ENCODE measurements at places on chromosomes 7 and 10.
A peak's percentile ranks its signal among the peaks of the same experiment; 100 is the strongest.

- no peak for DNase-seq
Measured at GRCh38 chr10:794382-794956, 105.0 kb upstream of the DIP2C start.

GRCh38 chr7:47557694-47558670 lies 23.9 kb downstream of the TNS3 start:
- no peak for DNase-seq

DNA sequence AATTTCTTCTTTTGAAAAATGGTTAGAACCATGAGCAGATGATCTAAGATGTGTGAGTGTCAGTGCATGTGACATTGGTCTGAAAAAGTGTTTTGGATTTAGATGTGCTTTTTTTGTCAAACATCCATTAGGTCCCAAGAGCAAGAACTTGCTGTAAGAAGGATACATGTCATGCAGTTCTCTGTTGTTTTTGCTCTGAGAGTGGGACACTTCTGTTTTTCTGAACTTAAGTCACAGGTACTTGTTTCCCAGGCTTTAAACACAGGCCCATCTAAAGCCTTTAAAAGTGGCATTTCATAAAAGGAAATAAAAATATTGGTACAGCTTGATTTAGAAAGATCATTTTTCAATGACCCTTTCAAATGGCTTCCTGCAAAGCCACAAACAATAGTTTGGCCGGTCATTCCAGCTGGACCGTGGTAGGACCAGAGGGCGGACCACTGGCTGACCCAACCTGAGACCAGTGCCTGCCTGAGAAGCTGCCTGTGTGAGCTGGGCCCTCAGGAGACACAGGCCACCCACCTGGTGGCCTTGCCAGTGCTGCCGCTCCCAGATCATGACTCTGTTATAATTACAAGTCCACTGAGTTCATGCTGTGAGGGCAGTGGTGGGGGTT lies 92.7 kb downstream of the EEPD1 start:
- DNase-seq, result no peak

- DNase-seq, result no peak
Measured at GRCh38 chr10:21368728-21369425, 156.6 kb downstream of the SKIDA1 start.

DNA sequence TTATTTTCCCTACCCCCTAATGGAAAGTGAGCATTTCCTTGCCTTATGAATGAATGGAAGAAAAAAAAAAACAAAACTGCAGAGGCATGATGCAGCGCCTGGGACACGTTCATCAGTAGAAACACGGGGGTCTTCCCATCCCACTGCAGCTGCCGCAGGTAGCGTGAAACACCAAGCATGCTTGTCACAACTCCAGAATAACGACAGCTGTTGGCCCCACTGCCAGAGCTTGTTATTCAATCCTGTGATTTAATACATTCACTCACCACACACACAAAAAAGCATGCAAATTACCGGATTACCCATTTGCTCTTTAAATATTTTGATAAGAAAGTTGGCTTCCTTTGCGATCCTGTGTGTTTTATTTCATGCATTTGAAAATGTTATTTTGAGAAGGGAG lies 48.4 kb upstream of the GNA12 start:
- DNase-seq, result no peak

GRCh38 chr7:129801882-129802281 lies 150.9 kb downstream of the UBE2H start:
- no peak for DNase-seq

- no peak for DNase-seq
Measured at GRCh38 chr10:101906586-101907183, 63.1 kb upstream of the KCNIP2 start.

DNA sequence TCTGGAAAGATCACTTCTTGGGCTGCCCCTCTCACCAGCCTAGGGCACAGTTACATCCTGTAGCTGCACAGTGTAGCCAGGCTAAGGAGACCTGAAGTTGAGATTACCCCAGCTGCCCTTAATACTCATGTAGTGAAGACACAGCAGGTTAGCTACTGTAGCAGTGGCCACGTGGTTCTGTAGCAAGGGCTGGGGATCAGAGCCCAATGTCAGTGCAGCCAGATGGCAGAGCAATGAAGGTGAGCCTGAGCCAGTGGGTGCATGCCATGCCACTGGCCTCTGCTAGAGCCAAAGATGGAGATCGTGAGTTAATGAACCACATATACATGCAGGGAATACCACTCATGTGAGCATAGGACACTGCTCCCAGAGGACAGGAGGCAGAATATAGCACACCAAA lies 15.5 kb downstream of the AMPH start:
- DNase-seq, result no peak

- DNase-seq, result no peak
Measured at GRCh38 chr7:78472519-78472918, 673.9 kb downstream of the PHTF2 start.

DNA sequence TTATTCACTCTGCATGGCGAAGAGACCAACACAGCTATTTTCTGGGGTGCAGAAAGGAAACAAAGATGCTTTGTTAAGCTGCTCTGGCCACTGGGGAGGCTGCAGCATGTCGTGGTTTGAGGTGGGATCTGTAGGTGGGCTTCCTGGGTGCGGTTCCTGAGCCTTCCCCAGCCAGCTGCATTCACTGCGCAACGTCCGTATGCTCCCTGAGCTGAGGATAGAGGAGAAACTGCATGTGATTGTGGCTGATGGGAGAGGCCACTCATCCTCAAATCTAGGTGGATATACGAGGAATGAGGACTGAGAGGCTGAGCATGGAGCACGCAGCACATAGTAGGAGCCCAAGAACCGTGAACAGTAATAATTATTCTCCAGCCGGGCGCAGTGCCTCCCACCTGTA lies 9.9 kb upstream of the DNAAF5 start:
- no peak for DNase-seq

DNA sequence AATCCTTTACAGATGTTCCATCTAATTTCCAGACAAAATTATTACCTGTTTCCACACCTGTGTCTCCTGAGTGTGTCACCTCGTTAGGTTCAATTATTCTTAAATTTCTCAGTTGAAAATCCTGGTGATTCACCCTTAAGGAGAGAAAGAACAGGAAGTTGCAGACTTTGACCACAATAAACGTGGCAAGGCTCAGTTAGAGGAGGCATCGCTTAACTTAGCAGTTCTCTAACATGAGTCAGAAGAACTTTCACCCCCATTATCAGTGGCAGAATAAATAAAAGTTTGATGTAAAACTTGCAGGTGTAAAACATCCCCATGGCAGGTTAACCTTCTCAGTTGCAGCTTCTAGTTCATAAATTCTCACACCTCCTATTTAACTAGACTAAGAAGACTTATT lies 8.3 kb downstream of the XPNPEP1 start:
- DNase-seq, result no peak

- DNase-seq, result no peak
Measured at GRCh38 chr10:95280637-95281036, 10.2 kb downstream of the PDLIM1 start.

GRCh38 chr10:3231951-3232730 lies 59.6 kb upstream of the PITRM1 start:
- no peak for DNase-seq

DNA sequence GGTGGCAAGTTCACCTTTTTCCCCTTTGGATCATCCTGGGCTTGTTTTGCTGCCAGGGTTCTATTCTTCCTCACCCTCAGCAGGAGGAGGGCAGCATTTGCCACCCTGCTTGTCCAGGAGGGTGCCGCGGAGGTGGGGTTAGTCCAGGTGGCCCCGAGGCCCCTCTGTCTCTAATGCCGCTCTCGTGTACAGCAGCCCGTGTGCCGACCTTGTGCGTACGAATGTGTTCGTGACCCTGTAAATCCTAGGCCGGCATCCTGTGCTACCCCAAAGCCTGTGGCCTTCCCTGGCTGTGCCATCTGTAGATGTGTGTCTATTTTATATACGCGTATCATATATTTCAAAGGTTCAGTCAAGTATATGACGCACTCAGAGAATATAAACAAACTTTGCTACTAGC lies 10.6 kb downstream of the IQCE start:
- DNase-seq, result no peak

DNA sequence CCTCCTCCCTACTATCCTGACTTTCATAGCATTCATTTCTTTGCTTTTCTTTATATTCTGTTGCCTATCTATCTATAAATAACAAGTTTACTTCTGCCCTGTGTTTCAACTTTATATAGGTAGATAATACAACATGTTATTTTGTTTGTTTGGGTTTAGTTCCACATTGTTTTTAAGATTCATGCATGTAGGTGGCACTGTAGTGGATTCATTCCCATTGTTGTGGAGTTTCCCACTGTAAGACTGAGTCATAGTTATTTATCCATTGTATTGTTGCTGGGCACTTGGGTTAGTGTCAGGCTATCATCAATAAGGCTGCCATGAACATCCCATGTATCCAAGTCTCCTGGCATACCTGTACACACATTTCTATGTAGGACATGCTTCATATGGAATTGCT lies 127.7 kb downstream of the ARHGAP22 start:
- no peak for DNase-seq

DNA sequence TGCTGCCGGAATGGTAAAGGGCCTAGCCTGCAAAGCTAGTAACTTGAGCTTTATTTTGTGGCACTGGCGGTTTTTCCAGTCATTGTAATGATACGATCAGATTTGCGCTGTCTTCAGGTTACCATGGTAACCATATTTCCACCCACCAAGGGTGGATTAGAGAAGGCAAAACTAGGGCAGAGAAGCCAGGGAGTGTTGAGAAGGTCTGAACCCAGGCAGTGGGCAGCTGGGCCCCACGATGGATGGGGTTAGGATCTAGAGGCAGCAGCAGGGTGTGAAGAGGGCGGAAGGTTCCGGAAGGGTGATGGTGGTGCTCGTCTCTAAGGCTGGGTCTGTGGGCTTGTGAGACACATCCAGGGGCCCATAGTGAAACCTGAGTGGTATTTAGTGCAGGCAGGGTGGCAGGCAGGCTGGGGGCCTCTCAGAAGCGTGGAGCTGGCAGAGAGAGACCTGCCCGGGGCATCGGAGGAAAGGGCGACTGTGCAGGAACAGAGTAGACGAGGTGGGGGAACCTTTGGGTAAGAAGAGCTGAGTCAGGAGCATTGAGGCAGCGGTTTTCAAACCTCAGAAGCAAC lies 87.9 kb upstream of the GTF2I start:
- no peak for DNase-seq

DNA sequence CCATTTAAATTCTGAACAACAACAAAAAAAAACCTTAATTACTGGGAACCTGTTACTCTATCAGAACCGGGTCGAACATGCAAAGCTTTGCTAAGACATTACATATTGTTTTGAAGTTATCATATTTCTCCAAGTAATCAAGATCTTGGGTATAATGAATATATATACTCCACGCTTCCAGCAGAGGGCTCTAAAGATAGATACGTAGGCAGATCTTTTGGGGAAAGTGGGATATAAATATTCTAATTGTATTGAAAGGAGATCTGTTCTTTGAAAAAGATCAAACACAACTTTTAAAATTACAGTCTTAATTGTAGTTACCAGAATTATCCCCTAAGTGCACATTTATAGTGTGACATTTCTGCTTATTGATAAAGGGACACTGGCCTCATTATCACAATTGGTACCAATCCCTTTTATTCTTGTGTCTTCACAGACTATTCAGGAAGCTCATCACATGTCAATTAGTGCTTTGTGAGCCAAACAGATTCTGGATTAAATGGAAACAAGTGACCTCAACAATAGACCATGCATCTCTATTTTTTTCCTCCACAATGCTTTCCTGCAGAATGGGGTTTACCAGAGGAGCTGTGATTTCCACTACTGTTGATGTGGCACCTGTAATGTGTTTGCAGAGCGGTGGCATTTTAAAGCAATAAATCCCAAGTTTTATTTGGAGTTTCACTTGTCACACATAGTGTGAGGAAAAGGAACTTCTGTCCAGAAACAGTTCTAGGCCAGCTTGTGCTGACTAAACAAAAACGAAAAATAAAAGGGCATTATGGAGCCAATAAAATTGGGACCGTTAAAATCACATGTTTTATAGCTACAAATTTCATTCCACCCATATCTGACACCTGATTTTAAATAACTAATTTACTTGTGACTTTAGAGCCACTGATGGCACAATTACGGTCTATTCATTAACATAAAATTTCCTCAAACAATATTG lies 122.4 kb downstream of the CTTNBP2 start:
- peak; percentile 23 for DNase-seq

DNA sequence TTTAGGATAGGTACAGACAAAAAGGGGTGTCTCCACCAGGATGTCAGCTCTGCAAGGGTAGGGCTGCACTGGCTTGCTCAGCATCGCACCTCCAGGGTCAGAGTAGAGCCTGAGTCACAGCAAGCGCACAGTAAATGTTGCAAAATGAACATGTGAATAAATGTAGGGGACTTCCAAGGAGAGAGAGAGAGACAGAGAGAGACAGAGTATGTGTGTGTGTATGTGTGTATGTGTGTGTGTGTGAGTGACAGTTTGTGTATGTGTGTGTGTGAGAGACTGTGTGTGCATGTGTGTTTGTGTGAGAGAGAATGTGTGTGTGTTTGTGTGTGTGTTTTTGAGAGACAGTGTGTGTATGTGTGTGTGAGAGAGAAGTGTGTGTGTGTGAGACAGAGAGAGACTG lies 163.3 kb downstream of the RPS24 start:
- no peak for DNase-seq

GRCh38 chr7:158682456-158682855 lies 22.1 kb downstream of the NCAPG2 start:
- no peak for DNase-seq

DNA sequence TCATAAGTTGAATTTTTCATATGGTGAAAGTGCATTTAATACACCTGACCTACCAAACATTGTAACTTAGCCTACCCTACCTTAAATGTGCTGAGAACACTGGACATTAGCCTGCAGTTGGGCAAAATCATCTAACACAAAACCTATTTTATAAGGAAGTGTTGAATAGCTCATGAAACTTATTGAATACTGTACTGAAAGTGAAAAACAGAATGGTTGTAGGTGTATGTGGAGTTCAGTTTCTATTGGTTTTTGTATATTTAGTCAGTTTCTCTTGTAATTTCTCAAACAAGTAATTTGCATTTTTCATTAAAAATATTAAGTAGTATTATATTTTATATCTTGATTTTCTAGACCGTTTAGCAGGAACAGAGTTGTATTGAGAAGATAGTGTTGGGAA lies 15.3 kb downstream of the CCDC7 start:
- DNase-seq, result no peak

DNA sequence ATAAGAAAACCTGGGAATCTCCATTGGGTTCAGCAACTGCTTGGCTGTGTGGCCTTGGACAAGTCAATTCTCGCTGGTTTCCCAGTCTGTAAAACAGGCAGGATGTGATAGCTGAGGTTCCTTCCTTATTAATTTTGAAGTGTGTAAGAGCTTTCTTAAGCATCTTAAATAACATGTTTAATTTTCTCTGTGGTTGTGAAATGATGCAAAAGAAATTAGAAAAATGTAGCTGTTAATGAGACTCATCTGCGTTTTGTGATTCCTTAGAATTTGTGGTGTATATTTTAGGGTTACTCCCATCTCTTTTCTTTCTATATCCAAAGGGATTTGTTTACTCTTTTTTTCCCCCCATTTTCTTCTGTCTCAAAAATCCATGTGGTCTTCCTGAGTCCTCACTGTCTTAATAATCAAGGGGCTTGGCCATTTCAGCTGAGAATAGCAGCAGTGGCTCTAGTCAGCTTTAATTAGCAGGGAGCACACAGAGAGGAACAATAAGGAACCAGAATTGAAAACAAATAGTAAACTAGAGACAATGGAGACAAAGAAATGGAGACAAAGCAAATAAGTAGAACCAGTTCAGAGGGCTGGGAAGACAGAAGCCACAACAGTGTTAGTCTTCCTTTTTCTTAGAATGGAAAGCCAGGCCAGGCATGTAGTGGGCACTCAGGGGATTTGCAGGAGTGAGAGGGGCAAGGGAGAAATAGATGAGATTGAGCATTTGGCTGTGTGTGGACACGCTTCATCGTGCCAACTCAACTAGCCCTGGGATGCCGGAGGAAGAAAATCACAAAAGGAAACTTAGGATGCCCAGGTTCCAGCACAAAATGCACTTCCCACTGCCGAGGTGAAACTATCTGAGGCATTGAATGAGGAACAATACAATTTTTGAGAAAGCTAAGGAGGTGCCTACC lies 93.9 kb downstream of the CHN2 start:
- peak; percentile 13 for DNase-seq

Measured in NCI-H1105 (cell line).